ENCODE measurements at places on chromosomes 6 and 20.

GRCh38 chr6:35392773-35393672 lies 50.7 kb downstream of the PPARD start:
- DNase-seq: no peak

DNA sequence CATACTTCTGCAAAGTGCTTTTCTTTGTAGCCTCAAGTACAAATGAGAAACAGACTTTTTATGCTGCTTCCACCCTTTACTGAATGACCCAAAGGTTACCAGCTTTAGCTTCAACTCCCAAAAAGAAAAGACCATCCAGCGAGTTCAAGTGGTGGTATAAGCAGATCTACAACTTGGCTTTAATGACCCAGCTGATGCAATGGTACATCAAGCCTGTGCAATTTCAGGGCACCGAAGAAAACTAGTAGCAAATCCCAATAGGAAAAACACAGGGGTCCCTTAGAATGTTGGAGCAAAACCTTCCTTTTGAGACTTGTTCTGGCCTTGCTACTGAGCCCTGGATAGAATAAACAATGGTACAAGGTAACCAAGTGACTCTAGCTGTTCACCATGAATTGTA lies 33.8 kb downstream of the STX7 start:
- DNase-seq: no peak

DNA sequence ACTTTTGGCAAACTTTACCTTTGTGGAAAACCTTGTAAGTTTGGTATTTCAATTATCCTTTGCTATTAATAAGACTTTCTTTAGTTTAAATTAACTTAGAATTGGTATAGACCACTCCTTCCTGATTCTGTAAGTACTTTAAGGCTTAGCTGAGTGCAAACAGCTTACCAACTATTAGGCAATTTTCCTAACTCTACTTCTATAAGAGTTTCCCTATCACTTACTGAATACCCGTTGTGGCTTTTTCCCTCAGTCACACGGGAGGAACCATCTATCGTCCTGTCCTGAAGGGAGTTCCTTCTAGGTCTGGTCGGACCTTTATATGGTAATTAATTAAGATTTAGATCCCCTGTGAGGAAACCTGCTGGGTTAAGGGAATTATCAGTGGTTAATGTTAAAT lies 9.6 kb downstream of the SLC35A1 start:
- DNase-seq: no peak

DNA sequence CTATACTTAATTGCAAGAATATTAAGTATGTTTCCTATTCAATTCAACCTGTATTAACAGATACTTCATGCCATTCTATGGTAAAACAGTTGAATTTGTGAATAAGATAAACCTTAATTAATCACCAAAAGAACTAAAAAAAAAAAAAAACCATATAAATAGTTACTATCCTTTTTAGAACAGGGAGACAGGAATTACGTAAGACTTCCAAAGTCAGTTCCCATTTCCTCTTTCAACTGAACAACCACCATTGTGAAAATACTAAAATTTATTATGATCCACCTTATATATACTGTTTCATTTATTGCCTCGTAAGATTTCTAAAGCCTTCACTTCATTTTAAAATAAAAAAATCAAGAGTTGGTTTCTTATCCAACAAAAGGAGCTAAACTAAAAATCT lies 9.4 kb downstream of the CCNC start:
- no peak for DNase-seq

- peak; percentile 23 for DNase-seq
Measured at GRCh38 chr20:20603339-20603990, 109.0 kb downstream of the RALGAPA2 start.

Measured in activated CD4-positive, alpha-beta T cell treated with anti-CD3 and anti-CD28 coated beads, Interleukin-2, Interleukin-6, amounts not matched to agents 100 ng/mL and 50 ng/mL, durations not matched to agents 16 hours and 8 hours (primary cell).